Suppressor macrophage treated with lipopolysaccharide for 1 hour (primary cell): ENCODE measurements at places on chromosomes 7 and 10.

DNA sequence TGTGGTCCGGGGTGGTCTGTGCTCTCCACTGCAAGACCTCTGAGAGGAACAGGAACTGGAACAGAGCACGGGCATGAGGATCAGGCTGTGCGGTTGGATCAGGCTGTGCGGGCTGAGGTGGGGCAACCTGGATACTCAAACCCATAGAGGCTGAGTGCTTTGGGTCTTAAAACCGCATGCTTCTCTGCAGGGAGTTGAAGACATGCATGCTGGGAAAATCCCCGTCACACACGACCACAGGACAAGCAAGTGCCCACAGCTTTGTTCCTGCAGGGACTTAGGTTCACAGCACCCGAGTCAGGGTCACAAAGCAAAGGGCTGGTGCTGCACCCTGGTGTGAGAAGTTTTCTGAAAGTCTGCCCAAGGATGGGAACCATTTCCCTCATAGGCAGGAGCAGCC lies 221.2 kb downstream of the ZMYND11 start:
- DNase-seq, result no peak

GRCh38 chr7:96718107-96719003 lies 8.7 kb upstream of the SEM1 start:
- DNase-seq, result no peak

- DNase-seq, result no peak
Observed at GRCh38 chr7:125278318-125278717, 348.7 kb upstream of the POT1 start.

DNA sequence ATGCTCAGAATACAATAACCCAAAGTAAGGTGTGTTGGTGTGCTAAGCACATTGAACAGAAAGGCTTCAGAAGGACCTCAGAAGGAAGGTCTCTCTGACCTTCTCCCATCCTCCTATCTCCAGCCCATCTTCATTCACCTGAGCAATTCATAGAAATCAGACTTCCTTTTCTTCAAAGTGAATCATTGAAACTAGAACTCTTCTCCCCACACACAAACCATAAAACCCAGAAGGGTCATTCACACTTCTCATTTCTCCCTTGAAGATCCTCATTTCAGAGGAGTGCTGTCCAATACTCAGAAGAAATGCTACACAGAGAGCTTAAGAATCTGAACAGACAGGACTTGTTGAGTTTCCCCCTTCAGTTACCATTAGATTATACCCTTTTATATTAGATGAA lies 89.5 kb downstream of the VWDE start:
- DNase-seq, result no peak

GRCh38 chr10:80436446-80437098 lies 17.5 kb upstream of the TSPAN14 start:
- DNase-seq, result no peak

DNA sequence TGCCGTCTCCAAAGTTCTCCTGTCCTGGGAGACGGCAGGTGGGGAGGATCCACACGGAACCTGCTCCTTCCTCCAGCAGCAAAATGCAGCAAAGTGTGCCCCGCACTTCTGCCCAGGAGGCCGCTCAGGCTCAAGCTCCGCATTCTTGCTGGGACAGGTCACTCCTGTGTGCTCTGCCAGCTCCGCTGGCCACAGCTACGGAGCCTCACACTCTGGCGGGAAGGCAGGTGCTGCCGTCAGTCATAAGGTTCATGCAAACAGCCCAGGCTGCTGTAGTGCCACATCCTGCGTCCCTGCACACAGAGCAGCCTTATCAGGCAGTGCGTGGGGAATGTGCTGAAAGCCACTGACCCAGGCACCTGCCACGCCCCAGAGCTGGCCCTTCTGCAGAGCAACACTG lies 22.4 kb downstream of the ADGRA1 start:
- DNase-seq, result no peak
